Activated T-helper 1 cell treated with Interleukin-2 at 50 U/mL for 16 hours (primary cell): ENCODE measurements at places on chromosomes 1 and 21.

DNA sequence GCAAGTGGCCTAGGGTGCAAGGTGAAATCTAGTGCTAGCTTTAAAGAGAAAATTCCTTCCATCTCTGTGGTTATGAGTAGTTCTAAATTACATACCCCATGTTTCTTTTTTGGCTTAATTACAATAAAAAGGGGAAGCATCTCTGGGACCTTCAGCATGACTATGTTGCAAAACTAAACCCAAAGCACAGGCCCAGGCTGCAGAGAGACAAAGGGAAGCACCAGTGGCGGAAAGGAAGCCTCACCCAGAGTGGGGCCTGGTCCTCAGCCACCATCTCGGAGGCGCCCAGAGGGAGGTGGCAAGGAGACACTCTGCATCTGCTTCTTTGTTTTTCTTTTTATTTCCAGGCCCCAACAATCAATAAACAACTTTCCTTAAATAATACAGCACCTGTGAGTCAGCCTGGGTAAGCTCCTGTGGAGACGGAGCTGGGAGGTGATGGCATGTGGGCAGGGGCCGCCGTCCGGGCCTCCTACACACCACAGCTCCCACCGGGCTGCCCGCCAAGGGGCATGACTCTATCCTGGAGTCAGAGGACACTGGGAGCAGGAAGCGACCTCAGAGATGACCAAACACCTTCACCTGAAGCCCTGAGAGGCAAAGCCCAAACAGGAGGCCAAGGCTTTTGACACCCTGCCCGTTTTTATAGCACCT is 21.7 kb downstream of the ITPKB start:
- no peak for DNase-seq

GRCh38 chr21:45317398-45318145 is 29.9 kb upstream of the POFUT2 start:
- DNase-seq = no peak

GRCh38 chr1:119286587-119287181 is 81.9 kb upstream of the HAO2 start:
- DNase-seq = no peak

- DNase-seq = no peak
Measured at GRCh38 chr1:151406176-151406575, 6.8 kb downstream of the PSMB4 start.

- DNase-seq = no peak
Measured at GRCh38 chr1:29453502-29454240, 217.3 kb downstream of the PTPRU start.

DNA sequence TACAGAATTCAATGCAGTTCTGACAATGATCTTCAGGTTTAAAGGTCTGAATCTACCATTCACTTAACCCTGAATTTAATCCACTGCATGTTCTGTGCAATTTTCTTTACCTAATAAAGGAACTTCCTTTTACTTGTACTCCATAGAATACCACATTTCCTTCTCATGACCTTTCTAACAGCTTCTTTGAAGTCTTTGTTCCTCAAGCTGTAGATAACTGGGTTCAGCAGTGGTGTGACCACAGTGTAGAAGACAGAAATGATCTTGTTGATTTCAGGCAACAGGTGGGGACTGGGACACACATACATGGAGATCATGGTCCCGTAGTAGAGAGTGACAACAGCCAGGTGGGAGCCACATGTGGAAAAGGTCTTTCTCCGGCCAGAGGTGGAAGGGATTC is 878 bp downstream of the OR11L1 start:
- no peak for DNase-seq

DNA sequence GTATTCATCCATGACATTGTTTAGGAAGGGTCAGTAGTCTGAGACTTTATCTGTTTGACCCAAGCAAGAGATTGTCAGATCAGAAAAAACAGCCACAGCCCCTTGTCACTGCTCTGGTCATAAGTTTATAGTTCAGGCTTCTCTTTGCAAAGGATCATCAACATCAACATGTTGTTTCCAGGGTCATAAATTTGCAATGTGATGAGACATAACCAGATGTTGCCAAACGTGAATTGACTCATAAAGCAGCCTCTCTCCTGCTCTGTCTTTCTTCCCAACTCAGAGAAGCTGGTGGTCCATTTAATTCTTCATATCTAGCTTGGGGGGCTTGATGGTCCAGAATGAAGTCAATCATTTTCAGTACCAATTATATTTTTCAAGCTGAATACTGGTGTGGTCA is 507.2 kb upstream of the PBX1 start:
- DNase-seq = no peak

DNA sequence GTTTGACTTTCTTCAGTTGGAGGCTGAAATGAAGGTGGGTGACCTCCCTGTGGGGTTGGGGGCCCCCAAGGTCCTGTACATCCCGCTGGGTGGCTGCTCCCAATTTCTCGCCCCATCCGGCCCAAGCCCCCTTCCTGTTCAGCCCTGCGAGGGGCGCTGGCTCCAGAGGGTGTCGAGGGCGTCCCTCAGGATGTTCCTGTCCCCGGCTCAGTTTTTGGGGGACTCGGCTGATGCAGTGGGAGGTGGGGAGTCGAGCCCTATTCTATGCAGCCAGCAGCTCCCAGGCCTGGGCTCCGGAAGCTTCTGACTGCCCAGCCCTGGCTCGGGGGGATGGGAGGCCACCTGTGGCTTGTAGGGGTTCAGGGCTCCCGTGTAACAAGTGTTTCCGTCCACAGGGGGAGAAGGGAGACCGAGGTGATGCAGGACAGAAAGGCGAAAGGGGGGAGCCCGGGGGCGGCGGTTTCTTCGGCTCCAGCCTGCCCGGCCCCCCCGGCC is 38.2 kb downstream of the SLC19A1 start:
- no peak for DNase-seq

DNA sequence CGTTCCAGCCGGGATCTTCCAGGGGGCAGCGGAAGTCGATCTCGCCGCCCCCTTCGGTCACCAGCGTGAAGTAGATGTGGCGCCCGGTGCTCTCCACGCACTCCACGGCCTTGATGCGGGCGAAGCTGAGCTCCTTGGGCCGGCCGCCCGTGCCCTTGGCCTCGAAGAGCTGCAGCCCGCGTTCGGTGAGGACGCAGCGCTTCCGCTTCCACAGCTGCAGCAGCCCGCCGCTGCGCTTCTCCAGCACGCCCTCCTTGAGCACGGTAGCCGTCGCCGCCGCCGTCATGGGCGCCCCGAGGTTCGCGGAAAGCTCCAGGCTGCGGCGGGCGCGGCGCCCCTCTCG is 516 bp downstream of the PHLDA3 start:
- no peak for DNase-seq

GRCh38 chr1:94731891-94732290 is 88.3 kb upstream of the SLC44A3 start:
- no peak for DNase-seq

DNA sequence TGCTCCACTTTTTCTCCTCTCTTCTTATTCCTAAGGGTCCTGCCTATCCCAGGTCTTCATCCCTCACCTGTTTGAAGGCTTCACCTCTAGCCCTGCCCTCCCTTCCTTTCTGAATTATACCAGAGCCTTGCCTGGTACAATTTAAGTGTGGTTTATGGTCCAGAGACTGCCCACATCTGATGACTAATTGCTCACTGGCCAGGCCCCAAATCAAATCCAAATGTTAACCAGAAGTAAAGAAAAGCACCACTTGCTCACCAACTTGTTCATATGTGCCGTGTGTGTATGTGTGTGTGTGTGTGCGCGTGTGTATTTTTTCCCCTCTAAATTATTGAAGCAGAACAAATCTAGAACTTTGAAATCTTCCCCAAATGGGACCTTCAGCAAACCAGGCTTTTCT is 26.4 kb downstream of the MYOM3 start:
- DNase-seq = no peak

GRCh38 chr1:1042835-1043234 is 22.9 kb downstream of the AGRN start:
- no peak for DNase-seq

DNA sequence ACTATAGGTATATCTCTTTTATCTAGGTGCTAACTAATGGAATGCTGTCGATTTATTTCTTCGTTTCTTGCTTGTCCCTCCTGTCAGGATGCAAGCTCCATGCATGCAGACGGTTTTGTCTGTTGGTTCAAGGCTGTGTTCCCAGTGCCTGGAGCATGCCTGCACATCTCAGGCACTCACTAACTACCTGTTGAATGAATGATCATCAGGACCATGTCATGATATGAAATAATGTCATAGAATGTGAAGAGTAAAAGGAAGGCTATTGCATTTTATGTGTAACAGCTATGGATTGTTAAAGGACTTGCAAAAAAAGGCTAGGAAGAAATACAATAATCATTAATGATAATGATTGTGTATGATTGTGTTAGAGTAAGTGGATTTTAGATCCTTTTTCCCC is 4.2 kb downstream of the GPR25 start:
- no peak for DNase-seq

DNA sequence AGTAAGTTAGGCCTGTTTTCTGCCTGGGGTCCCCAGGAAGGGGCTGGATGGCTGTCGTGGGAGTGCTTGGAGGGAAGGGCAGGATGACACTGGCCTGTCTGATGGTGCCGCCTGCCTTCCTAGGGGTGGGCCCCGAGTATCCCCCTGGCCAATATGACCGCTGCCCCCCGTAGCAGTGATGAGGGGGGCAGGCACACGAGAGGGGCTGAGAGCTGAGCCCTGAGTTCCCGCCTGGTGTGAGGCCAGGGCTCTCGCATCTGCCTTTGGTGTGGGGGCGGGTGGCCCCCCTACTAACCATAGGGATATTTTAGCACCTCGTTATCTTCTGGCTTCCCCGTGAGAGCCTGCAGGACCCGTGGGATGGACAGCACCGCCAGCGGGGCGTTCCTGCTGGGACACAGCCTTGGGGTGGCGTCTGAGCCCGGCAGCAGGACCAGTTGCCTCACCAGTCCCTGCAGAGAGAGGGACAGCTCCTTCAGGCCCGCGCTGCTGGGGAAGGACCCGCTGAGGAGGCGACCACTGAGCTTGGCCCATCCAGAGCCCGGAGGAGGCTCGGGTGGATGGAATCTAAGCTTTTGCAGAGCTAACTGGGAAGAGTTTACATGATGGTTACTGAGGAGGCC is 10.4 kb downstream of the KRTAP10-1 start:
- DNase-seq = no peak

- DNase-seq = no peak
Measured at GRCh38 chr1:7943251-7943650, 2.6 kb upstream of the TNFRSF9 start.

DNA sequence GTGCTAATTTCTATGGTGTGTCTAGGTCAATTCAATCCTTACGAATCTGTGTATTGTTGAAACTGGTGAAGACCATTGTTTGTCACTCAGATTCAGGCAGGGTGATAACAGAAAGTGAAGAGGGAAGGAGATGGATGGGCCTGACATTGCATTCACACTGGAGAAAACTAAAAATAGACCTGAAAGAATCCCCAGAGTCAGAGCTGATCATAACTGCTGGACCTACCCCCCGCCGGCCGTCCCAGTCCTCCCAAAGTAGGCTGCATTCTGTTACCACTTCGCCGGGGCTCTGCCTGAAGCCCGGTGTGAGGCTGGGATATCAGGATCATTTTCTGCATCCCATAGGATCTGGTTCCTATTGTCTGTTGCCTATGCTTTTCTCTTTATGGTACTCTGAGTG is 121.1 kb downstream of the NUF2 start:
- no peak for DNase-seq

DNA sequence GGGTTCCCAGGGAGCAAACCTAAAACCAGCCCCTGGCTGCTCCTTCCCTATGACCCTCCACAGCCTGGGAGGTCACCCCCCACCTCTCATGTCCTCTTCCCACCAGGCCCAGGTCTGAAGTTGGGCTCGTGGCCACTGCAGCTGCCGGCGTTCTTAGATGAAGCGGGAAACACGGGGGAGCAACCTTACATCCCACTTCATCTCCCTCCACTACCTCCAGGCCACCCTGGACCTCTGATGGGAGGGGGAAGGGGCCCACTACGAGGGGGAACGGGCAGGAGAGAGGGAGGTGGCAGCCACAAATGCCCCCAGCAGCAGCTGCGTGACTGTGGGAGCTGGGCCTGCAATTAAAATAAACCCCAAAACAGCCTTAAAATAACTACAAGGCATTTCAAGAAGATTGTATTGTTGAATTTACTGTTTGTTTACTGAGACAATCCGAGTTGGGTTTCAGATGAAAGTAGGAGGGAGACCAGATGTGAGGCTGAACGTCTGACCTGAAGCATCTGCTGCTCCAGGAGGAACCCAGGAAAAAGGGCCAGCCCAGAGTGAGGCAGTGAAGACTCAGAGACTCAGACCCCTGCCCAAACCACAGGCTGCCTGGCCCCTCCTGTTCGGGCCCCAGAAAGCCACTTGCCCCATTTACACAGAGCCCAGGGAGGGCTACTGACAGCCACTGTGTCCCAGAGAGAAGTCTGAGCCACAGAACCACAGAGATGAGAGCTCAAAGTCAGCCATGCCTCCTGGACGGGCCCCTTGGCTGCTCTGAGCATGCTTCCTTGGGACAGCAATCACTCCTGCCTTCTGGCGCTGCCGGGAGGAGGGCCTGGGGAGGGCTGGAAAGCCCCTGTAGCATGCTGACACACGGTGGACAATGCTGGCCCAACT is 59.8 kb downstream of the GLIS1 start:
- DNase-seq = no peak

- no peak for DNase-seq
Measured at GRCh38 chr21:32048353-32048752, 175.5 kb downstream of the HUNK start.

DNA sequence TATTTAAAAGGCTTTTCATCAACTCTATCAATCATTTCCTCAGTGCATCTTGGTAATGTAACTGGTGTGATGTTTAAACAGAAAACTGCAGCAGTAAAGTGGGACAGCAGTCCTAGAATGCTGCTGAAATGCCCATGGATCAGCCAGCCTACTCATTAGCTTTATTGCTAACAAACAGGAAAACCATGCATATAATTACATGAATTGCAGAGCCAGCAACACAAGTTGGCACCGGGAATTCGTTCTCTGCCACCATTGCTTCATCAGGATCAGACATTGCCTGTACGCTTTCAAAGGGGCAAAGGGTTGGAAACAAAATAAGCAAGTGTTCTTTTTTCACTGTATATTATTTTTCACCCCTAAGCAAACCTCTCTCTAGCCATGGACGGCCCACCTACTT is 276.2 kb upstream of the LRRC7 start:
- DNase-seq = no peak

DNA sequence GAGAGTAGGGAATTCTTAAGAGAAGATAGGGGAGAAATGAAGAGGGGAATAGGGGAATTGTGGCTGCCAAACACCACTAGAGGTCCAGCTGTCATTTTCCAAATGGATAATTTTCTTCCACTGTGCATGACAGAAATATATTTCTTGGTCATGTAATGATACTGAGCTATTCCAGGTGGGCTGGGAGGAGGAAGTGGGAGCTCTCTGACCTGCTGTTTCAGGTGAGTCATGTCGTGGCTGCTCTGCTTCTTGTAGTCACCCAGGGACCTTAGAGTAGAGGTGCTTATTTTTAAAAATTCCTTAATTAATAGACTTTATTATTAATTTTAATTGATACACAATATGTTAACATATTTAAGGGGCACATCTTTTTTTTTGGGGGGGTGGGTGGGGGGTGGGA is 11.9 kb downstream of the PDE4B start:
- DNase-seq = no peak

DNA sequence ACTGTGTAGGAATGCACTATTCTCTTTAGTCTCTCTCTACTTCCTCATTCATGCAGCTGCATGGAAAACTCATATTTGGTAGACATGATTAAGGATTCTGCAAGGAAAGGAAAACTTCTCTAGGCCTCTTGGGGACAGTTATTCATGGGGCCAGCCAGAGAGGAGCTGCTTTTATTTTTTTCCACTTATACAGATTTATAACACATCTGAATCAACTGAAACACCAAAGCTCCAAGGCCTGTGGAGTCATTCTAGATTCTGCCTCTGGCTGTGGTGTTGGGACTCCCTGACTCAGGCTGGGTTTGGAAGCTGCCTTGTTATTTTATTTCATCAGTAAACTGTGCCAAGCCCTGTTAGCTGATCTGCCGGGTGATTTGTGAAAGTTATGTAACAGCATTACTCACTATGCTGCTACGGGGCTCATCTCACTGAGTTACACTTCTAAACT is 83.9 kb upstream of the EDEM3 start:
- DNase-seq = no peak
